Activated CD4-positive, alpha-beta T cell treated with anti-CD3 and anti-CD28 coated beads for 36 hours (primary cell): ENCODE measurements at places on chromosomes 3 and 15.
A peak's percentile ranks its signal among the peaks of the same experiment; 100 is the strongest.

GRCh38 chr3:195386739-195387138 is 56.1 kb downstream of the ACAP2 start:
- no peak for DNase-seq

DNA sequence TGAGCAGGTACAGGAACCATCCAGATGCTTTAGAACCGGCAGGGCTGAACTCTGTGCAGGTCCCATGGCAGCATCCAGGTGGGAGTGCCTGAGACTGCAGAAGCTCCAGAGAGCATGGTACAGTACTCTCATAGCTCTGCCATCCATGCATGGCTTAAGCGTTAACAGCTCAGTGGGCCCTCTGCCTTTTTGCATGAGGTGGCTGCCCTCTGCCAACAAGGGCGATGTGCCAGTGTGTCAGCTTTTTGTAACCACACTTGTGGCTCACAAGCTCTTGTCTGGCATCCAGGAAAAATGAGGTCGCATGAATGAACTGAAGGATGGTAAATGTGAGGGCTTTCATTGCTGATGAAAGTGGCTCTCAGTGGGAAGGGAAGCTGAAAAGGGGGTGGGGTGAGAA is 950.1 kb downstream of the DIPK2A start:
- no peak for DNase-seq

- no peak for DNase-seq
These were observed 1229.1 kb downstream of the ROBO2 start for GRCh38 chr3:78268716-78269668.

- DNase-seq = peak; percentile 83
These were observed 31.0 kb downstream of the POC1A start for GRCh38 chr3:52123106-52123725.

DNA sequence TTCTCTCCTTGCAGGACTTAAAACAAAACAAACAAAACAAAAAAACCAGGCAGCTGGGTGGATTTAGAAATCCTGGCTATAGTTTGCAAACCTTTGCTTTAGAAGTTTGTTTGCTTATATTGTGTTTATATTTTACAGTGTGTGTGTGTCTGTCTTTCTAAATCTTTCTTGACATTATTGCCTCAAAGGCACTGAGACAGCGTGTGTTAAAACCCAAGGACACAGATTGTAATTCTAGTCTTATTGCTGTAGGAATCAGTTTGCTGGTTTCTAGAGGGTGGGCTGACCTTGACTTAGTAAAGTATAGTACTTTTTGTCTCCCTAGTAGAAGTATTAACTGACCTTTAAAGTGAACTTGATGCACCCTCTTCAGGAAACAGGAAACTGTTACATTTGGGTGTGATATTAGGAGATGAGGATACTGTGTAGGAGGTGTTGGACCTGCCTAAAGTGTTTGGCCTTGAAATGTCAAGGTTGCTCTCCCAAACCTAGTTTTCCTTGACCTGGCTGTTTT is 71.0 kb downstream of the TCF12 start:
- no peak for DNase-seq

DNA sequence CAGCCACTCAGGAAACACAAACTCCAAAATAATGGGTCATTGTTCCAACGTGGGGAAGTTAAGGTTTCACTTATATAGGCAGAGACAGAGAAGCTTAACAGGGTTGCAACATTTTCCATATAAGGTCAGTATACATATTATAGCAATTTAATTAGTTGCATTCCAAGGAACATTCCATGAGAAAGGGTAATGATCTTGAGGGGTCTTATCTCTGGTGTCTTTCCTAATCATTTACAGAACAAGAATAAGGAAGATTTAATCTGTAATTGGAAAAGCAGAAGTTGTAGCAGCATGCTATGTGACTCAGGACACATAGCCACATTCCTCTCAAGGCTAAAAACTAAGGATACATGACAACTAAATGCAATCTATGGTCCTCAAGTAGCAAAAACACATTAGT is 4.9 kb downstream of the MNS1 start:
- DNase-seq = no peak

- DNase-seq = no peak
These were observed 93.2 kb downstream of the BCHE start for GRCh38 chr3:165744025-165744424.

DNA sequence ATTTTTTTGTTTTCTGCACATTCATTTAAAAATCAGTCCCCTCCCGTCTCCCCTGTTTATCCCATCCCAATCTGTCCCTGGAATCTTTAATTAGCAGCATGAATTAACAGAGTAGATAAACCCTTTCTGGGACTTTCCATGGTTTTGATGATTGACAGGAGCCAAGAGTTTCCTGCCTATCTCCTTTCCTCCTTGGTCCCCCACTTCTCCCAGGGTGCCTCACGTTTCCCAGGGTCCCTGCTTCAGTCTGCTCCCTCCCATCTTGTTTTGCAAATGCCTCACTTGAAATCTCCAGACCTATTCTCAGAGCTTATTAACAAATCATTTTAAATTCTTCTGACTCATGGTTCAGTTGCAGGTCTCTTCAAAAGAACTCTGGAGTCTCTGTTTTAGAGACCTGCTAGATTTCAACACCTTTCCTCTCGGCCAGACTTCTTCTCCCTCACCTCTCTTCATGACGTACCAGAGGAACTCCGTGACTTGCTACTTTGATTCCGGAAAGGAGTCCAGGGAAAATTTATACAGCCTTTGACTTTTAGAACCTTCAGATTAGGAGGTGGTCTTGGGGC is 238.5 kb downstream of the ITPR1 start:
- DNase-seq = no peak

GRCh38 chr3:25532431-25533162 is 104.5 kb downstream of the RARB start:
- peak; percentile 67 for DNase-seq

- no peak for DNase-seq
These were observed 60.7 kb downstream of the TASOR start for GRCh38 chr3:56622381-56622780.

- DNase-seq = no peak
These were observed 7.7 kb upstream of the AMOTL2 start for GRCh38 chr3:134381831-134382442.

GRCh38 chr3:185052631-185053030 is 100.2 kb downstream of the C3orf70 start:
- no peak for DNase-seq

DNA sequence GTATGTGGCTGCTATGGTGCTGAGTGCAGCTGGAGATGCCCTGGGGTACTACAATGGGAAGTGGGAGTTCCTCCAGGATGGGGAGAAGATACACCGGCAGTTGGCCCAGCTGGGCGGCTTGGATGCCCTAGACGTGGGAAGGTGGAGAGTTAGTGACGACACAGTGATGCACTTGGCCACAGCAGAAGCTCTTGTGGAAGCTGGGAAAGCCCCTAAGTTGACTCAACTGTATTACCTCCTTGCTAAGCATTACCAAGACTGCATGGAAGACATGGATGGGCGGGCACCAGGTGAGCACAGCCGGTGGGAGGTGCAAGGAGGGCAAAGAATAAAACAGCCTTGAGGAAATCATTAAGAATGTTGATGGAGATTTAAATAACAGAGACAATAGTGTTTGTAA is 2.9 kb downstream of the ADPRH start:
- DNase-seq = peak; percentile 62

DNA sequence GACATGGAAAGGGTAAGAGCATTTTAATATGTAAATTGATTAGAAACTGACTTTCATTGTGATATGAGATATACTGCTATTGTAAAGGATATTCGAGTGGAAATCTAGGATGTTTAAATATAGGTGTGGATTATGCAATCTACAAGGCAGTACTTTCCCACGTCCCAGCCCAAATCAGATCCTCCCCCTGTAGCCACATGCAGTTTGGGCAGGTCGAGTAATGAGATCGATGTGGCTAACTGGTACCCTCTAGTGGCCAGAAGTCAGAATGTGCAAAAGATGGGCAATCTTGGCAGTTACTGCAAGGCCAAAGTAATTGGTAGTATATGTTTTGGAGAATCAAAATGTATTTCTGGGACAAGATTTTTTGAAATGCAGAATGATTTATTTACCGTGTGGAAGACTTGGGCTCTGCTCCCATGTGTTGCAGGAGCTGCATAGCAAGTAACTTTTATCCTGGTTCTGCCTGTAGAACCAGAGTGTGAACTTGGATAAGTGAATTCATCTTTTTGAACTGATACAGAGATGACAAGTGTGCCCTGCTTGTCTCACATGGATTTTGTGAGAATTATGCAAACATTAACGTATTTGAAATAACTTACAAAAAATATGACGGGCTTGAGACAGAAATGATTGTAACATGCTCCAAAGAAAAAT is 94.5 kb upstream of the ADAMTSL3 start:
- peak; percentile 65 for DNase-seq

DNA sequence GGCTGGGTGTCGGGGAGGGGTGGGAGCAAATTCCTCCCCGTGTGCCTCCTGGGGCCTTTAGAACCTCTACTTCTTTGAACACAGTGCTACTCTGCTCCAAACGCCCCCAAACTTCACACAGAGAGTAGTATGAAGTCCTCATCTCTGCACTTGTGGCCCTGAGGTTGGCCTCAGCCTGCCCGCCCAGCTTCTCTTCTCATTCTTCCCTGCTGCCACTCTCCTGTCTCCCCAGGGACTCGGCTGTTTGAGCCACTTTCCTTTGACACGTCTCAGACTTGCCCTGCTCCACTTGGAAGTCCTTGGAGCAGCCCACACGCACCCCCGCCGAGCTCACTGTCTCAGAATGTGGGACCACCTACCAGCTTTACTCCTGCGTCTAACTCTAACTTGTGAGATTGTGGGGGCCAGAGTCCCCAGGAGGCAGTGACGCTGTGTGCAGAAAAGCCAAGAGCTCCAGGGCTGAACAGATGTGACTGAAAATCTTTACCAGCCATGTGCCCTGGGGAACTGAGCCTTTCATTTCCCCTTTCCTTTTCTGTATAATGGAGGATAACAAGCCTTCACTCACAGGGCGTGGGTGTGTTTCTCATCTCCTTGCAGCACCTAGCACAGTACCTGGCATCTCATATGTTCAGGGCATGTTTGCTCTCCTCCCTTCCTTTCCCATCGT is 233.6 kb upstream of the CTDSPL start:
- DNase-seq = no peak

- DNase-seq = no peak
These were observed 71.5 kb upstream of the FILIP1L start for GRCh38 chr3:100185847-100186246.

- DNase-seq = no peak
These were observed 159.2 kb downstream of the CNTN6 start for GRCh38 chr3:1252061-1252430.

DNA sequence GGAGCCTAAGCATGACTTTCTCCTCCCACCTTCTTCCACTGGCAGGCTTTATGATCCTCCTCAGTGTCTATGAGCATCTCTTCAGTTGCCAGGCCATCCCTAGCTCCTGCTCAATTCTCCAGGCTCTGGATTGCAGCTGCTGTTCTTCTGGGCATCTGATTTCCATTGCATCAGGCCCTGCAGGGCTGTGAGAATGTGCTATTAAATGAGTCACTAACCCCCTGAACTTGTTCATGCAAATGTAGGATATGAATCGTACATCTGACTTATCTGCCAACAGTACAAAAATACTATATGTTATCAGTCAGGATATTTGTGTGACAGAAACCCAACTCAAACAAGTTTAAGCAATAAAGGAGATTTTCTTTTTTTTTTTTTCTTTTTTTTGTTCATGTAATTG is 11.9 kb downstream of the GPR176 start:
- peak; percentile 22 for DNase-seq

DNA sequence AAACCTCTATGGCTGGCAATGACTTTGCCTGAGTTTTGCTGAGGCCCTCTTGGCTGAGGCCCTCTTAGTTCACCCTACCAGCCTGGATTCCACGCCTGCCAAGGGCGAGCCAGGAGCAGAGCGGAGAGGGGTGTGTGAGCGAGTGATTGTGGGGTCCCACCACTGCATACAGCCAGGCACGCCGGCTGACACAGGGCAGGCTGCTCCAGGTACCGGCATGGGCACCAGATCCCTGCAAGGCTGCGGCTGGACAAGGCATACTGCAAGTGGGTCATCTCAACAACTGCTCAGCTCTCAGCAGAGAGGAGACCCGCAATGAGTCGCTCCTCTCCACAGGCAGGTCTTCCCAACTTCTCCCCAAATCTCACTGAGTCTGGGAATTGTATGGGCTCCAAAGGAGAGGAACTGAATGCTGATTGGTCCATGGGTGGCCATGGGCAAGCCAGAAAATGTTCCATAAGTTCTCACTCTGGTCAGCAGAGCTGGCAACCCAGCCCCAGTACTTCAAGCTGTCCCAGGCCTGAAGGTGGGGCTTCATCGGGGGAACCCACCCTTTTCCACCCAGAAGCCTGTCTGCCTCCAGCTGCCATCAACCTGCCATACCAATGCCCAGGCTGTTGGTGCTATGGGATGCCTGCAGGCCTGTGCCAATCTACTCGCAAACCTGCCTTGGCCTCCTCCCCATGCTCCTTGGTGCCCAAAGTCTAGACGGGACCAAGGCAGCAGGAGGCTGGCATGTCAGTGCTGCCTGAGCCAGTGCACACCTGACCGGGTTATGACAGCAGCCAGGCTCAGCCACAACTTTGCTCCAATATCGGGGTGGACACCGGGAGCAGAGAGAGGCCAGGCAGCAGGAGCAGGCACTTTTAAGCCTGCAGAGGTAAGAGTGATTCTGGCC is 1273.6 kb upstream of the GBE1 start:
- DNase-seq = no peak

DNA sequence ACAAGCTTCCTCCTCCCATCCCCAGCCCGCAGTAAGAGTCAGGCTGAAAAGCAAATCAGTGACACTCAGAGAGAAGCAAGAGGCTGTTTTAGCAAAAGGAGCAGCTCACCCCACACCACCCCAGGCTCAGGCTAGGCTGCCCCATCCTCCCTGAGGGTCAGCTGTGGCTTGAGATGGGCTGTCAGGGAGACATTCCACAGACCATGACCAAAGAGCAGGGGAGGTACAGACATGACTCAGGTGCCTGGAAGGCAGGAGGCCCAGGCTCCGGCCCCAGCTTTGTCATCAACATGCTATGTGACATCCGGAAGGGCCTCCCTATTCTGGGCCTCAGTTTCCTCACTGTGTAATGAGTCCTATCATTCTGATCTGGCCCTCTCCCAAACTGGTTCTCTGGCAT is 24.7 kb downstream of the HCN4 start:
- no peak for DNase-seq

- no peak for DNase-seq
These were observed 2.4 kb downstream of the PARP3 start for GRCh38 chr3:51944451-51945021.

GRCh38 chr15:36313021-36313420 is 266.4 kb upstream of the CDIN1 start:
- no peak for DNase-seq

- no peak for DNase-seq
These were observed 27.1 kb downstream of the DUOX1 start for GRCh38 chr15:45156744-45157455.

GRCh38 chr3:107465064-107465631 is 57.6 kb upstream of the BBX start:
- no peak for DNase-seq

- DNase-seq = peak; percentile 83
These were observed 43.1 kb downstream of the DNASE1L3 start for GRCh38 chr3:58167431-58168351.

DNA sequence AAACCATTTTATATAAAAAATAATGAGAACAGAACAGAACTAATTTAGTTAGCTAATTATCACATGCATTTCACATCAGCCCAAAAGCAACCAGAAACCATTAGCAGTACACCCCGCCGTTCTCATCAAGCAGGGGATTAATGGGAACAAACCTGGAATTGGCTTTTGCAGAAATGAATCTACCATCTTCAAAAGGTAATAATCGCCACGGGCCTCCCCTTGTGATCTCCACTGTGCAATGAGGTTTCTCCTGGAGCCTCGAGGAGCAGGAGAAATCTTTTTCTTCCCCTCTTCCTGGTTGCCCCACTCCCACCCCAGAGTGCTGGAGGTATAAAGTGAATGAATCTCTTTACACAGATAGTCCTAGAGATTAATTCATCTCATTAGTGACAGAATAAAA is 1003.5 kb downstream of the AGBL1 start:
- no peak for DNase-seq
